ENCODE measurements at places on chromosomes 3 and 15. TPM values are rescaled to one million over a fixed set of nuclear protein-coding genes. Genes with fewer than 3 reads are reported as not detected.
A peak's percentile ranks its signal among the peaks of the same experiment; 100 is the strongest.

The RBPMS2 gene
- total RNA-seq: 0.33 TPM

DNA sequence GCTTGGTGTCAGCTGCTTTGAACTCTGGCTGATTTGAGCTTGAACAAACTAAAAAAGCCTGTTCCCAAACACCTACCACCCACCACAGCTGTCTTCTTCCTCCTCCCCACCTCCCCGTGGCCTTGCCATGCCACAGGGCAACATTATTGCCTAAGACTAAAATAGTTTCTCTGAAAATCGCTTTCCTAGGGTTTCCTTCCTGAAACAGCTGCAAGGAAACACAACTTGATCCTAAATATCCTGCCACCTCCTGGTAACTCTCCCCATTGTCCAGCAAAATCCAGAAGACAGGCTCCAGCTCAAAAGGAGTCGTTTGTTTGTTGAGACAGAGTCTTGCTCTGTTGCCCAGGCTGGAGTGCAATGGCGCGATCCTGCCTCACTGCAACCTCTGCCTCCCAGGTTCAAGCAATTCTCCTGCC lies 193.9 kb upstream of the TPM1 start:
- H3K27ac ChIP-seq: no peak overlapping the region
- H3K4me1 ChIP-seq: no peaks in the 10 kb centered on the region
- H3K27me3 ChIP-seq: no peaks in the 10 kb centered on the region
- no peaks in the 10 kb centered on the region for H3K36me3 ChIP-seq
- H3K4me3 ChIP-seq: no peak overlapping the region
- no peak for DNase-seq

DNA sequence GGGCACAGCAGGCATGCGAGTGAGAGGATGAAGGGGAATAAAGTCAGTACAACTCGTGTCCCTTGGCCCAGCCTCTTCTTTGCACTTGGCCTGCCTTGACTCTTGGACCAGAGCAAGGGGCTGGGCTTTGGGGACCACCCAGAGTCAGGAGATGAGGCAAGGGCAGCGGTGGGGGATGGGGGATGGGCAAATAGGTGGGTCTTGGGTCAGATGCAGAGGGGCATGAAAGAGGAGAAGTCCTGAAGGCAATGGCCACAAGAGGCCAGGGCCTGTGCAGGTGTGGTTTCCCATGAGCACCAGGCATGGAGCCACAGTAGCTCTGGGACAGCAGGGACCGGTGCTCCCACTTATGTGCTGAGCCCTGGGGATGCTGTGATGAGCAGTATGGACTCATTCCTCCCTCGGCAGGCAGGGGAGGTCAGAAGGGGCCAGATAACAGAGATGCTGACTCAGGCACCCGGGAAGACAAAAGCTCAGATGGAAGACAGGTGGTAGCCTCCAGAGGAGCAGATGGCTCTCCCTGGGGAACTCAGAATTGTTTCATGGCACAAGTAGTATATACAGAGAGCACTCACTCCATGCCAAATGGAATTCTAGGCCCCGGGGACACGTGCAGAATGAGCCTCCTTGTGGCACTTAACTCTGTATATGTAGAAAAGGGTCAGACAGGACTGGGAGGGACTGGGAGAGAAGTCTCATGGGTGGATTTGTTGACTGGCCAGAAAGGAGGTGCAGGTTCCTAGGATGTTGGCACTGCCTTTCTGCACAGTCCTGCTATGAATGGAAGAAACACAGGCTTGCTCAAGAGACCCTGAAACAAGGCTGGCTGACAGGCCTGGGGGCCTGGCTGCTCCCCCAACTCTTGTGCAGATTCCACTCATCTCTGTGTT lies 14.3 kb downstream of the ZBTB47 start:
- peaks cover 3% of the 10 kb centered on the region for H3K27me3 ChIP-seq
- H3K4me1 ChIP-seq: no peaks in the 10 kb centered on the region
- no peak overlapping the region for H3K4me3 ChIP-seq
- no peak for DNase-seq
- H3K36me3 ChIP-seq: no peaks in the 10 kb centered on the region

DNA sequence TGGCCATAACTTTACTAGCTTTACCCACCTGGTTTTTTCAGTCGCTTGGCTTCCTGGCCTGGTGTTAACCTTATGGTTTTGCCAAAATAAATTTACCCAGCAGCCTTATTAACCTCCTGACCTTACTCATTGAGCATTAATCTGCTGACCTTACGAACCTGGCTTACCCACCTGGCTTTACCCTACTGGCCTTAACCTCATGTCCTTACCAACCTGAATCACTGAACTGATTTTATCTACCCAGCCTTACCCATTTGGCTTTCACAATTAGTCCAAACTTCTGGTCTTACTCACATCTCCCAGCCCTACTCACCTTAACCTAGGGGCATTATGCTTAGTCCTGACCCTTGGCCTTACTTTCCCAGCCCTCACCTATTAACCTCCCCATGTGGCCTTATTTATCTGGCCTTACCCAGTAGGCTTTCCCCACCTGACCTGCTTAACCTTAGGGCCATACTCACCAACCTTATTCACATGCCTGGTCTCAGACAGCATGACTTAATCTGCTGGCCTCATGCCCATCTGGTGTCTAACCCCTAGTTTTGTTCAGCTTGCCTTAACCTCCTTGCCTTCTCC lies 93.4 kb downstream of the IL12A start:
- no peak overlapping the region for H3K27ac ChIP-seq
- H3K4me3 ChIP-seq: no peak overlapping the region
- no peaks in the 10 kb centered on the region for H3K27me3 ChIP-seq
- H3K36me3 ChIP-seq: no peaks in the 10 kb centered on the region

The LSMEM2 gene
- not detected for total RNA-seq

GRCh38 chr3:42375121-42375800 lies 35.1 kb downstream of the LYZL4 start:
- no peak overlapping the region for H3K4me3 ChIP-seq
- no peak overlapping the region for H3K27ac ChIP-seq
- H3K4me1 ChIP-seq: no peaks in the 10 kb centered on the region
- H3K27me3 ChIP-seq: peaks cover 38% of the 10 kb centered on the region
- DNase-seq: no peak

The PRRT3 gene
- 13.4 TPM for total RNA-seq

The AGBL1 gene
- not detected for total RNA-seq

The CYP8B1 gene
- total RNA-seq: 0.14 TPM

DNA sequence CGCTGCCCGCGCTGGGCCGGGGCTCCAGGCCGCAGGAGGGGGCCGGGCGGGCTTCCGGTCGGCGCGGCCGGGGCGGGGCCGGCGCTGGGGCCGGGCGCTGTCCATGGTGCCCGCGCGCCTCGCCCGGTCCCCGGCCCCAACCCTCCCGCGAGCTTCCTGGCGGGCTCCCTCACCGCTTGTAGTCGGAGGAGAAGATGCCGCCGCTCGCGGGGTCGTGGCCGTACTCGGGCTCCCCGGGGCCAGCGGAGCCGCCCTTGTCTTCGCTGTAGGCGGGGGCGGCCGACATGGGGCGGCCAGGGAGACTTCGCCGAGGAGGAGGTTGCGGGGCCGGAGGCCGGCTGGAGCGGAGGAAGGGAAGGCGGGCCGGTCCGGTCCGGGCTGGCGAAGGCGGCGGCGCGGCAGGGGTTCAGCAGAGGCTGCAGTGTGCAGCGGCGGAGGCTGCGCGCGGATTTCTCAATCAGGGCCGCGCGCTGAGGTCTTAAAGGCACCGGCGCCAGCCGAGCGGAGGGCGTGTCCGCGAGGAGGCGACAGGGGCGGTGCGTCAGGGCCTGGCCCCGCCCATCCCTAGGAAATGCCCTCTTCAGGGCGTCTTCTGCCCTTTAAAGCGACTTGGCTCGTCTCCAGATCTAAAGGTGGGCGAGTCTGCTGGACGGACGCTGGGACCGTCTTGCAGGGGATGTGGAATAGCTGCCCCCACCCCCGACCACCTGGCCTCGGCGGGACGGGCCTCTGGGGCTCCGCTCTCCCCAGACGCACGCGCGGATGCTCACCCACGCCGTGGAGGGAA lies at the start of gene AP3B2:
TSS of gene AP3B2 (minus strand) at position 455 of the 787 bp plus-strand sequence. CDS start at position 286, 169 bp downstream.
- DNase-seq: peak; percentile 89
- H3K36me3 ChIP-seq: no peaks in the 10 kb centered on the region
- no peak within 1 kb of the TSS for H3K27ac ChIP-seq
- peaks cover 14% of the 10 kb centered on the region for H3K27me3 ChIP-seq
- peak within 1 kb of the TSS; percentile 46 for H3K4me3 ChIP-seq
- H3K4me1 ChIP-seq: peaks cover 4% of the 10 kb centered on the region

DNA sequence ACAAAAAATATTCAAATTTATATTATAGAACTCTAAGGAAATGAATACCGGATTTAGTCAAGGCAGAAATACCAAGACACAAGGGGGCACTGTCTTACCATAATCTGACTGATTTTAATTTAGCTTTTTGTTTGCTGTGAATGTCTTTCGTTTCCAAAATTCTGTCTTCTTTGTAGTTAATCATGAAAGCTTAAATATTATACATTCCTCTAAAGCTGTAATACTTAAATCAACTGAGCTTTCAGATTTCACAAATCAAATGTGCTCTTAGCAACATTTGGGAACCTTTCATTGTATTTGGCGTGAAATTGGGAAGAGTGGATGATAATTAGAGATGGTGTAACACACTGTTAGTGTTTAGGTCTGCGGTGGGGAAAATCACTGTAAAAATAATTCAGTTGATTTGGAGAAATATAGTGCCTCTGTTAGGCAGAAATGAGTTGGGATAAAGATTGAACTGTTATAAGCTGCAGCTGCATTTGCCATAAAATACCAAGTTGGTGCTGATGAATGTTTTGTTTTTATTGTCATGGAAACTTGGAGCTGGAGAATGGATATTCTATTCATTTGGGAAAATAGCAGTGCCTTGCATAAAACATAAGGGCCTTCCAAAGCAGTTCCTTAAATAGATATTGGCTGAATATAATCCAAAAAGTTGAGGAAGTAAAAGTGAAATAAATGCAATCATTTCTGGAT lies 228.2 kb downstream of the TCF12 start:
- DNase-seq: no peak
- H3K27me3 ChIP-seq: no peaks in the 10 kb centered on the region
- H3K36me3 ChIP-seq: peaks cover 15% of the 10 kb centered on the region
- H3K27ac ChIP-seq: no peak overlapping the region

GRCh38 chr3:17656264-17656663 lies 86.2 kb downstream of the TBC1D5 start:
- H3K36me3 ChIP-seq: no peaks in the 10 kb centered on the region
- no peaks in the 10 kb centered on the region for H3K27me3 ChIP-seq
- H3K4me1 ChIP-seq: peaks cover 5% of the 10 kb centered on the region
- H3K27ac ChIP-seq: no peak overlapping the region
- H3K4me3 ChIP-seq: no peak overlapping the region
- no peak for DNase-seq

DNA sequence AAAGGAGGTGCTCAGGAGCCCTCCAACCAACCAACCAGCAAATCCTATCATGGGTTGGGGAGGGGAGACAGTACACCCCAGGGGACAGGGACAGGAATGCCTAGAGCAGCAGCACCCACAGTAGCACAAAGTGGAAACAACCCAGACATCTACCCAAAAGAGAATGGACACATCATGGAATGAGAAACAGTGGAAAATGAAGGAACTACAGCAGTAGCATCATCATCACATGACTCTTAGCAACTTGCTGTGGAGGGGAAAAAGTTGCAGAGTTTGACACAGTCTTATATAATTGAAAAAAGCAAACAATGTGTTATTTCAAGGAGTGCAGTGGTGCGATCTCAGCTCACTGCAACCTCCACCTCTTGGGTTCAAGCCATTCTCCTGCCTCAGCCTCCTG lies 11.0 kb downstream of the C3orf22 start:
- no peaks in the 10 kb centered on the region for H3K4me1 ChIP-seq
- H3K36me3 ChIP-seq: no peaks in the 10 kb centered on the region
- H3K27me3 ChIP-seq: peaks cover 17% of the 10 kb centered on the region
- H3K27ac ChIP-seq: no peak overlapping the region
- no peak overlapping the region for H3K4me3 ChIP-seq
- DNase-seq: no peak

The AHSG gene
- total RNA-seq: not detected

DNA sequence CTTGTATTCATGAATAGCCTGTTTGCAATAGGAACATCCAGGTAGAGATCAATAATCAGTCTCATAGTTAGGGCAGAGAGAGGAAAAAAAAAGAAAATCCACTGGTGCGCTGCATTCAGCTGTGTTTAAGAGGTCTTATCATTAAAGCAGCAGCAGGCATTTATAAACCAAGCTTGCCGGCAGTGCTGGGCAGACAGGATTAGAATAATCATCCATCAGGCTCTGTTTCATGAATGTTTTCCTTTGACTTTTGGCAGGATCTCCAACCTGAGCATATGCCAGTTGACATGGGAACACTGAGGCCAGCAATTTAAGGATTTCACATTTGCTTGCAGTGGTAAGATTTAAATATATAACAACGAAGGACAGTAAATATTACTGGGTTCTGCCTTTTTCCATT lies 305.2 kb upstream of the SEMA6D start:
- H3K36me3 ChIP-seq: no peaks in the 10 kb centered on the region
- DNase-seq: no peak
- no peaks in the 10 kb centered on the region for H3K4me1 ChIP-seq
- no peak overlapping the region for H3K4me3 ChIP-seq

DNA sequence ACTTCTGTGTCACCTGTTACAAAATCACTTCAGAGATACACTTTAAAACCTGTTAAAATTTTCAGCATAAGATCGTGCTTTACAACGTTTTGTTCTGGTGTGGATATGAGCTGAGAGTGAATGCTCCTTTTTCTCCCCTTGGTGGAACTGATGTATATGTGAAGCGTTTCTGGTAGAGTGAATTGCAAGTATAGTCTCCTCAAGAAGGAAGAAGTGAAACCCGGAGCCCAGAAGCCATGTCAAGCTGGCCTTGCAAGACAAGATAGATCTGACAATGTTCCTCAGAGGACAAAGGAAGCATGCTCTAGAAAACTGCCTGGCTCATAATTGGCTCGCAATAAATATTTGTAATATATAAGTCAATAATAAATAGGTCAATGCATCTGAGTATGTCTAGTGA lies 23.6 kb downstream of the SERPINI2 start:
- H3K27ac ChIP-seq: no peak overlapping the region
- H3K4me1 ChIP-seq: no peaks in the 10 kb centered on the region
- no peaks in the 10 kb centered on the region for H3K36me3 ChIP-seq
- no peak for DNase-seq

DNA sequence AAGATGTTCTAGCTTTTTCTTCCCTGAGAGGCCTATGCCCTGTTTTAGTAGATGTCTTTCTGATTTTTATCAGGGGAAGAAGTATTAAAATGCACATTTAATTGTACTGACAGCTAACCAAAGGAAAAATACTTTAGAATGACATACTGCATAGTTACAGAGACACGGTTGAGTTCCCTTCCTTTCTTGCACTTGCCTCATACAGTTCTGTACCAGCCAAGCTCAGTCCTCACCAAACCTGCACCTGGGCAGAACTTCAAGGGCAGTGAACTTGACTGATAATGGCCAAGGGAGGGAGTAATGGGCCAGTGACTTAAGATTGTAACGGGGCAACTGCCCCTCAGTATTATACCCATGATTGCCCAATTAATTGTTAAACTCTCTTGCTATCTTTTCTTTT lies 34.1 kb upstream of the RASGRP1 start:
- H3K4me3 ChIP-seq: no peak overlapping the region
- peaks cover 25% of the 10 kb centered on the region for H3K4me1 ChIP-seq
- H3K36me3 ChIP-seq: no peaks in the 10 kb centered on the region
- H3K27ac ChIP-seq: peak overlapping the region; percentile 63
- no peak for DNase-seq

The STX19 gene
- not detected for total RNA-seq

The RNU5B-1 gene
- total RNA-seq: not detected

Data from natural killer cell treated with Interleukin-12 subunit alpha and Interleukin-12 subunit beta and Interleukin-15 and Interleukin-18, amount 100 ng/mL, for 72 hours (primary cell).